ENCODE measurements at places on chromosomes 6 and 20. TPM values are rescaled to one million over a fixed set of nuclear protein-coding genes. Genes with fewer than 3 reads are reported as not detected.

The GRM1 gene
- not detected for total RNA-seq

The HCRTR2 gene
- not detected for total RNA-seq

The TOX2 gene
- not detected for total RNA-seq

The TTK gene
- total RNA-seq: 1.4 TPM

The GABRR2 gene
- total RNA-seq: 0.05 TPM

The EPHA7 gene
- 0.87 TPM for total RNA-seq

The STK38 gene
- 13.5 TPM for total RNA-seq

The SEMG1 gene
- total RNA-seq: not detected

The DDX39B gene
- total RNA-seq: 234 TPM

The PPP1R14C gene
- 17.0 TPM for total RNA-seq

The TRDN gene
- not detected for total RNA-seq

The COL12A1 gene
- 44.6 TPM for total RNA-seq

The PAK5 gene
- not detected for total RNA-seq

The SDHAF4 gene
- 7.7 TPM for total RNA-seq

The WFDC5 gene
- total RNA-seq: not detected

The MLN gene
- not detected for total RNA-seq

The CSE1L gene
- total RNA-seq: 96.4 TPM

The ADGRF4 gene
- 0.10 TPM for total RNA-seq

The RAD21L1 gene
- not detected for total RNA-seq

The BTN1A1 gene
- total RNA-seq: not detected

Measured in renal cortical epithelial cell (primary cell).